ENCODE measurements at places on chromosomes 13 and 19.

DNA sequence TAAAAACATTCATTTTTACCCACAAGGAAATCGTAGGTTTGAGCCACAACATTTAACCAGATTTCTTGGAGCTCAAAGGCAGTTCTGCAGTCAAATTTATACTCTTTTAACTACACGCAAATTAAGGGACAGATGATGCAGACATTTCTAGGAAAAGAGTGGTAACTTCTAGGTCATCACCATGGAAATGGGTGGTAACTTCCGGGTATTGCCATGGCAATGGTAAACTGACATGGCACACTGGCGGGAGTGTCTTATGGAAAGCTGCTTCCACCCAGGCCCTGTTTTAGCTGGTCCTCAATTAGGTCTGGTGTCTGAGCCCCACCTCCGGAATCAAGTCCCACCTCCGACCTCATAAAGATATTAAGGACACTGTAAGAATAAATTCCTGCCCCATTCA lies 10.4 kb upstream of the LYPD5 start:
- DNase-seq = no peak

- DNase-seq = no peak
These were observed 9.8 kb downstream of the SHISA7 start for GRCh38 chr19:55433292-55433691.

DNA sequence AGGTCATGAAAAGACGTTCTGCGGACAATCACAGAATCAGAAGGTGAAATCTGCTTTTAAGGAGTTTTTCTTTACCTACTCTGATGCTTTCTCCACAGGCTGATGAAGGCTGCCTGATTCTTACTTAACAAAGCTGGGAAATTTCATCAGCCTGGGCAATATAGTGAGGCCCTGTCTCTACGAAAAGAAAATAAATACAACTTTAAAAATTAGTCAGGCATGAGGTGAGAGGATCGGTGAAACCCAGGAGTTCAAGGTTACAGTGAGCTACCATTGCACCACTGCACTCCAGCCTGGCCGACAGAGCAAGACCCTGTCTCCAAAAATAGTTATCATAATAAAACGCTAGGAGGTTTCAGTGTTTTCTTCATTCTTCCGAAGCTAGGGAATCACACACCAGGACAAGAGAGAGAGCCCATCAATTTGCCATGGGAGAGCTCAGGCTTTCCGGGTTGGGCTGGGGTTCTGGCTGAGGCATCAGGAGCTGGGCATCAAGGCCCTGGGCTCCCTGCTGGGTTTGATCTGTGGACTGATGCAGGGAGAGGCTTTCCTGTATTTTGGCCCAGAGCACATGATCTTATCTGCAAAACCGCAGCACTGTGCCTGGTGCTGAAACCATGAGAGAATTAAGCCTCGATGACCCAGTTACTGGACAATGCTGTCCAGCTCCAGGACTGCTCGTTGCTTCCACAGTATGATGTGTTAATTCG lies 25.1 kb upstream of the CEBPG start:
- DNase-seq = no peak

GRCh38 chr13:33144358-33144784 lies 128.1 kb downstream of the KL start:
- no peak for DNase-seq

DNA sequence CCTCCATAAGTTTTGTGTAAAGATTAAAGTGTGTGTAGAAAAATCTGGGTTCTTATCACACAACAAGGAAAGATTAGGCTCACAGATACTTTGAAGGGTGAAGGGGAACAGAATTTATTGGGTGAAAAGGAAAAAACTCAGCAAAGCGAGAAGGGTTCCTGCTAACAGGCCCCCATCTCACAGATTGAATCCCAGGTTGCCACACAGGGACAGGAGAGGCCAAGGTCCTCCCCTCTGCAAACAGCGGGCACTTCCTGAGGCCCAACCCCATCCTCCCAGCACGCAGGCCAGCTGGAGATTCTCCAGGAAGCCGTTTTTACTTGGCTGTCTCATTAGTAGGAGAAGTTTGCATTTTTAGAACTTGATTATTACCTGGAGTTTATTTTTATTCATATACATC lies 15.2 kb upstream of the ERCC5 start:
- DNase-seq = no peak

GRCh38 chr19:18494267-18494607 lies 27.6 kb downstream of the ELL start:
- no peak for DNase-seq

DNA sequence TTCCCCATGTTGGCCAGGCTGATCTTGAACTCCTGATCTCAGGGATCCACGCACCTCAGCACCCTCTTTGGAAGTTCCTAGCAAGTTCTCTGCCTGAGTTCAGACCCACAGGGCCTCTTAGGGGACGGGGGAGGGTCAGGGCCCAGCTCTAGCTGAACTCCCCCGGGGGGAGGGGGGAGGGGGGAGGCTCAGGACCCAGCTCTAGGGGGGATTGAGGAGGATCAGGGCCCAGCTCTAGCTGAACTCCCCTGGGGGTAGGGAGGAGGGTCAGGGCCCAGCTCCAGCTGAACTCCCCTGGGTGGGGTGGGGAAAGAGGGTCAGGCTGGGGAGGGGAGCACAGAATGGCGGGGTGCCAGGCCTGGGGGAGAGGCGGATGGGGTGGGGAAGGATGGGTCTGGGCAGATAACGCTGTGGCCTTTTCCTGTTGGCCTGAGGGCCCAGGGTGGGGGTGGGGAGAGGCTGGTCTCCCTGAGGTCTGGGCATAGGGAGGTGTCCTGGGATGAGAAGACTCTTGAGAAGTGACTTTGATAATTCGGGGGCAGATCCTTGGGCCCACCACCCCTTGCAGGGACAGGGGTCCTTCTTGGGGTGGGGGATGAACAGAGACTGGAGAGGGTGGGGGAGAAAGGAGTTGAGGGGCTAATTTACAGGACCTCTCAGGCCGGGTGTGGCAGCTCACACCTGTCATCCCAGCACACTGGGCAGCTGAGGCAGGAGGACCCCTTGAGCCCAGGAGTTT lies 5.5 kb upstream of the PTBP1 start:
- no peak for DNase-seq

DNA sequence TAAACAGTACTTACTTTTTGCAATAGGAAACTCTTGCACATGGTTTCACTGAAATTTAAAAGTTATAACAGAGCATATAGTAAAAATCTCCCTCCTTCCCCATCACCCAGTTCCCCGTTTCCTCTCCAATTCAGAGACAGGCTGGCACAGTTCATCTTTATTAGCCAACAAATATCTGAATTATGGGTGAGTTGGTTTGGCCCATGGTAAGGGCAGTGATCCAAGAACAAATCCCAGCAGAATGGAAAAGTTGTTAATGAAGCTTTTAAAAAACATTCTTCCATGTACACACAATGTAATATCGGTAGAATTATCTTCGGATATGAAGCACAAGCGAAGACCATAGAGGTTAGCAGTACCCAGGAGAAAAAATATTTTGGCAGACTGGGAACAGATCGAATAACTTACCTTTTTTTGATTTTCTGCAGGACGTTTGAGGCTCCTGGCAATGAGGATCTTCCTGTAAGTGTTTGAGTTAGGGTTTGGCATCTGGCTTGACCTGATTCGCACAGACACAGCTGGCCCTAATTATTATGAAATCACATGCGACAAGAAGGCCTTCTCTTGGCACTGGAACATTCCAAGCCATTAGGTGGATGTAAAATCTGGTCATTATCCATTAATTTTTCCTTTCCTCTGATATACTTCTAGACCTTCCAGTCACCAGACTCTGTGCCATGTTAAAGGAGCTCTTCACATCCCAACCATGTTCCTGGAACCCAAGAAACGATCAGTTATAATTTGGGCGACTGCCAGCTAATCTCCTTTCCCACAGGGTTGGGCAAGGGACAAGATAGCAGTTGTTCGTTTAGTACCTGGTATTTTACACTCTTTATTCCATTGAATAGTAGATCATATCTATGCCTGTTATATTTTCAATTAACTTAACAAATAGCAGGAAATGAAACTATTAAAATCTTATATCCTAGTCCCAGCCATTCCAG lies 139.4 kb upstream of the TSC22D1 start:
- no peak for DNase-seq

DNA sequence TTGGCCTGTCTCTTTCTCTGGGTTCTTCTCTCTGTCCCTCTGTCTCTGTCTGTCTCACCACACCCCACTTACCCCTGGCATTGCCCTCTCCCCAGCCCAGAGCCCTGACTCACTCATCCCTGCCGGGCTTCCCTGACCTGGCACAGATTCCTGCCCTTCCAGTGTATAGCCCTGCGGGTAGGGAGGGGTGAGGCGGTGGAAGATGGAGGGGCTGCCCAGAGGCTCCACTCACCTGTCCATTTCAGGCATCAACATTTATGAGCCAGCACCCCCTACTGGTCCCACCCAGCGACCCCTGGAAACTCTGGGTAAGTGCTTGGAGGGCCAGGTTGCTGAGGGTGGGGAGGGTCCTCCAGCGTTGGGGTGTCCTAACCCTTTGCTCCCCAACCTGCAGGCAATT lies 1.0 kb downstream of the NCCRP1 start:
- no peak for DNase-seq

DNA sequence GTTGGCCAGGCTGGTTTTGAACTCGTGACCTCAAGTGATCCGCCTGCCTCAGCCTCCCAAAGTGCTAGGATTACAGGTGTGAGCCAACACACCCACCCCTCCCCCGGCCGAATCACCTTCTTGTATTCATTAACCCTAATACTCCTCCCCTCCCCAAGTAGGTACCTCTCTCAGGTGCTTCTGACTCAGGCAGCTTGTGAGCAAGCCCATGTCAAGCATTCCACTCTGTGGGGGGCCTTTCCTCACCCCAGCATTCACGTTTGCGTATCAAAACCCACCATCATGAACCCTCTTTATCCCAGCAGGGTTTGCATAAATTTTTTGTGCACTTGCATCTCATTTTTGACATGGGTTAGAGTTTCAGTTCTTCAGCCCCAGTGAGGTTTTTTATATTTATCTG lies 23.6 kb upstream of the RFXAP start:
- DNase-seq = no peak

DNA sequence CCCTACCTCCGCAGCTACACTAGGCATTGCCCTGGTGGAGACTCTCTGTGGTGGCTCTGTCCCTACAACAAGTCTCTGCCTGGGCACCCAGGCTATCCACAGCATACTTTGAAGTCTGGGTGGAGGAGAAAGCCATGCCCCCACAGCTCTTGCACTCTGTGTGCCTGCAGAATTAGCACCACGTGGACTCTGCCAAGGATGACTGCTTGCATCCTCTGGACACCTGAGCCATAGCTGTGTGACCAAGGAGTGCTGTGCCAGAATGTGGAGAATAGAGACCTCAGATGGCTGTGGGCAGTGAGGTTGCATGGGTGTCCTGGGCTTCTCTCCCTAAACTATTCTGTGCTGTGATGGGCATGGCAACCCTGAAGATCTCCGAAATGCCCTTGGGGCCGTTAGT lies 21.2 kb upstream of the MCF2L start:
- no peak for DNase-seq

DNA sequence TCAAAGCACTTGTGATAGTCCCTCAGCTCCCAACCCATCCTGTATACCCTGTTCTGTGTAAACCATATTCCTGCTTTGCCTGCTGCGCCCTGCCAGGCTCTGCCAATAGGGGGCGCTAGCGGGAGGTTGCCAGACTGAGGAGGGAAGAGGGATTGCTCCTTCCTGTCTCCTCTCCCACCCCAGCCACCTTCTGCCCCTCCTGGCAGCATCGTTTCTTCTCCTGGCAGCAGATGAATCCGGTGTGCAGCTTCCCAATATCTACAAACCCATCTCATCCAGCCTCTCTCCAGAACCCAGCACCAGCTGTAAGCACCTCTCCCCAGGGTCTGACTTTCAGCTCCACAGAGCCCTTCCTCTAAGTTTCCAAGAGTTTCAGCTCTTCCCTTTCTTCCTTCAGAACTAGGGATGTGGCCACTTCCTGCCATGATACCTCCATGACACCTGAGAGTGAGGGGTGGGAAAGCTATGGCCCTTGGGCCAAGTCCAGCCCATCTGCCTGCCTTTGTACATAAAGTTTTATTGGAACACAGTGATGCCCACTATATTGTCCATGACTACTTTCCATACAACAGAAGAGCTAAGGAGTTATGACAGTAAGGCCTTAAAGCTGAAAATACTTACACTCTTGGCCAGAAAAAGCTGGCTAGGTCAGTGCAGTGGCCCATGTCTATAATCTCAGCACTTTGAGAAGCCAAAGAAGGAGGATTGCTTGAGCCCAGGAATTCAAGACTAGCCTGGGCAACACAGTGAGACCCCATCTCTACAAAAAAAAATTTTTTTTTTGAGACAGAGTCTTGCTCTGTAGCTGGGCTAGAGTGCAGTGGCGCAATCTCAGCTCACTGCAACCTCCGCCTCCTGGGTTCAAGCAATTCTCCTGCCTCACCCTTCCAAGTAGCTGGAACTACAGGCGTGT lies 34.5 kb upstream of the ATP1A3 start:
- no peak for DNase-seq

DNA sequence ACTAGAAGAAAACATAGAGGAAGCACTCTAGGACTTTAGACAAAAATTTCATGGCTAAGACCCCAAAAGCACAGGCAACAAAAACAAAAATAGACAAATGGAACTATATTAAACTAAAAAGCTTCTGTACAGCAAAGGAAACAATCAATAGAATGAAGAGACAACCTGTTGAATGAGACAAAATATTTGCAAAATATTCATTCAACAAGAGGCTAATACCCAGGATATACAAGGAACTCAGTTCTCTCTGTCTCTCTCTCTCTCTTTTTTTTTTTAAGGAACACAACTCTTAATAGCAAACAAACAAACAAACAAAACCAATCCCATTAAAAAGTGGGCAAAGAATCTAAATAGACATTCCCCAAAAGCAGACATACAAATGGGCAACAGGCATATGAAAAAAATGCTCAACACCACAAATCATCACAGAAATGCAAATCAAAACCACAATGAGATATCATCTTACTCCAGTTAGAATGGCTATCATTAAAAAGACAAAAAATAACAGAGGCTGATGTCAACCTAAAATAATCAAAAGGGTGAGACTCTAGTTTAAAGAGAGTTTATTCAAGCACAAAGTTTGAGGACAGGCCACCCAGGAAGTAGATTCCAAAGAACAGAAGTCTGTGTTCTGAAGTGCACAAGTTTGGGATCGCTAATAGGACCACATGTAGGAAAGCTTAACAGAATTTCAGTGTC lies 27.1 kb upstream of the SLC7A9 start:
- DNase-seq = no peak

DNA sequence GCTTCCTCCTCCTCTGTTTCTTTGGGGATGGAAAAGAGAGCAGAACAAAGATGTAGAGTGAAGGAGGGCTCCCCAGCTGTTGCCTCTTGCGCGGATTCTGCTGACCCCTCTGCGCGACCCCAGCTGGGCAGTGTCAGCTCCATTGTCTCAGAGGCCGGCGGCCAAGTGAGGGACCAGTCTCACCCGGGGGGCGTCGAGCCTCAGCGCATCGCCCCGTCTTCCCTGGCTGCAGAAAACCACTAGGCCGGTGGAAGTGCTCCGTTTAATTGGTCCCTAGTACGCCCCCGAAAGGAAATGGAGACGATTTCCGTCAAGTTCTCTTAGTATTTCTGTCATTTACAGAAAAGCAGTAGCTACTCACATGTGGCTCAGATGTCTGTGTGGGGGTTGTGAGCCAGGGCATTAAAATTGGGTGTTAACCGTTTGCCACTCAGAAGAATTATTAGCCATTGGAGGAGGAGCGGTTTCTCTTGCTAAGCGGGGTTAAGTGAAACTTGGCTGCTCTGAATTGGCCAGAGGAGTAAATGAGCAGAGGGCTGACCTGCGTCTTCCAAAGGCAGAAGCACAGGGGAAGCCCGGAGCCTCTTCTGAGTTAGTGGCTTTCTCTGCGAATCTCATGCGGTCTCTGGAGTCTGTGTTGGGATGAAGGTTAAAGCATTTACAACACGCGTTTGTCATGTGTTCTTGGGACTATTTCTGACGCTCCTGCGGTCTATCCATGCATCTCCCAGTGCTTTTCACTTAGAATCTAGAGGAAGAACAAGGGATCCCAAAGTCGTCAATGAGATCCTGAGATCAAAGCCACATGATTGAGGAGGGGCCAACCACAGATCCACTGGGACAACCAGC lies 132.8 kb upstream of the MYO16 start:
- no peak for DNase-seq

All from C1 segment of cervical spinal cord (tissue), 14 donors.